ENCODE measurements at places on chromosomes 4 and X.

GRCh38 chr4:146975036-146975435 is 29.4 kb upstream of the TTC29 start:
- DNase-seq = peak; percentile 81

DNA sequence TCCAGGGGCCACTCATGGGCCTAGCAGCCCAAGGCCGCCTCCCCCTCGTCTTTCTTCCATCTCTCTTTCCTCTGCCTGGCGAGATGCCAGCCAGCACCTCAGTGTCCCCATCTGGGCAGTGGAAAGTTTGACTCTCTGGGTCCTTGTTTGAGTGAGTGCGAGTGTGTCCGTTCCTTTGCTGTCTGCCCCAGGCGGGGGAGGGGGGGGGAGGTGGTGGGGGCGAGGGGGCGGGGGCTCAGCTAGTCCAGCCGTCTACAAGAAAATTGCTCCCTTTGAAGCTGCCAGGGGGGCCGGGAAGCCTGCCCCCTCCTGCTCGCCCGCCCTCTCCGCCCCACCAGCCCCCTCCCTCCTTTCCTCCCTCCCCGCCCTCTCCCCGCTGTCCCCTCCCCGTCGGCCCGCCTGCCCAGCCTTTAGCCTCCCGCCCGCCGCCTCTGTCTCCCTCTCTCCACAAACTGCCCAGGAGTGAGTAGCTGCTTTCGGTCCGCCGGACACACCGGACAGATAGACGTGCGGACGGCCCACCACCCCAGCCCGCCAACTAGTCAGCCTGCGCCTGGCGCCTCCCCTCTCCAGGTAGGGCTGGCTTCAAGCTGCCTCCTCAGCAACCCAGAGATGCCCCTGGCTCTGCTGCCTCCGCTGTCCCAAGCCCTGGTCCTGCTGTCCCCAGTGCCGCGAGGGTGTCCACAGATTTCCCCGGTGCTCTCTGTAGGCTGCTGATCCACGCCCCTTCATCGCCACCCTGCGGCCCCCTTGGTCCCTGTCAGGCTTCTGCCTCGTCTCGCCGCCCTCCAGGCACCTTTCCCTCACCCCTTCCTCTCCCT is at the start of gene BGN:
Gene BGN (plus strand): TSS at position 440 of the 821 bp plus-strand sequence. CDS start 9,652 bp downstream, outside the sequence.
- no peak for DNase-seq

- no peak for DNase-seq
Measured at GRCh38 chr4:92789741-92790140, 486.0 kb downstream of the GRID2 start.

GRCh38 chr4:81606801-81607501 is 135.2 kb upstream of the RASGEF1B start:
- peak; percentile 2 for DNase-seq

DNA sequence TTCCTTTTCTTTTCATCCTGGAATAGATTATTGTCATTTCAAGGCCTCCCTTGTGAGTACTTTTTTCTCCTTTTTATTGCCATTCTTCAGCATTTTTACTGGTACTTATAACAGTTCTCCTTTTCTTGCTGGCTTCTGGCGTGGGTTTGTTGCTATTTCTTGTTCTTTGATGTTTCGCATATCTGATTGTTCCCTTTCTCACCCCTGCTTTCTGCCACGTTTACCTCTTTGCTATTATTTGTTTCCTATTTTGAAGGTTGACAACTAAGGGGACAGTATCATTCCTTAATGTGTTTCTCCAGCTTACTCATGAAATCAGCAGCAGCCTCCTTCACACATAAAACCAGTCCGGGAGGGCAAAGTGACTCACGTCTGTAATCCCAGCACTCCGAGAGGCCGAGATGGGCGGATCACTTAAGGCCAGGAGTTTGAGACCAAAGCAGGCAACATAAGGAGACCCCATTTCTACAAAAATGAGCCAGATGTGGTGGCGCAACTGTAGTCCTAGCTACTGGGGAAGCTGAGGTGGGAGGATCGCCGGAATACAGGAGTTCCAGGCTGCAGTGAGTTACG is 72.6 kb downstream of the DMD start:
- DNase-seq = no peak

DNA sequence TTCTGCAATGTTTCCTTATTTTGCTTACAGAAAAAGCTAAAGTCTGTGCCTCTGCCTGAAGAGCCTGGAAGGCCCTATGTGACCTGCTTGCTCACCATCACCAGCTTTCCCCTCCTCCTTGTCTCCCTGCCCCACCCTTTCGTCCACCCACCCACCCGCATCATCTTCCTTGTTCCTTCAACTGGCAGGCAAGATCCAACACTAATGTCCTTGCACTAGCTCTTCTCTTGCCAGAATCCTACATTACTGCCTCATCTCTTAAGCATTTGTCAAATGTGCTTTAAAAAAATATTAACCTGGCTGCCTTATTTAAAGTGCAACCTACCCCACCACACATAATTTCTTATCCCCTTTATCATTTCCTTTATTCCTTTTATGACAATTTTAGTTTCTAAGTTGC is 165.1 kb upstream of the PPP3CA start:
- DNase-seq = no peak

- no peak for DNase-seq
Measured at GRCh38 chr4:112130906-112131305, 14.3 kb upstream of the FAM241A start.

DNA sequence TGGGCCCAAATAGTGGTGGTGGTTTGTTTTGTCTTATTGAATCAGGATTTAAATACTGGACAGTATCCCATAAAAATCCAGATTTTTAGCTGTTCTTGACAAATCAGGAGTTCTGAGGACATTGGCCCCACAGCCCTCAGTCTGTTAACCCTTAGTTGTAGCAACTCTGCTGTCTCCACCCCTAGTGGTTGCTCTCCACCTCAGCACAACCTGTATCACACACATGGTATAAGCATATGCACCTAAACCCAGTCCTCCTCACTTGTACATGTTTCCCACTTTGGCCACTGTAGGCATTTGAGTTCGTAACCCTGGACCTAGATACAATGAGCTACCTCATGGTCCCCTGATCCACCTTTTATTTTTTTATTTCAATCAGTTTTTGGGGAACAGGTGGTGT is 75.9 kb downstream of the MRPL1 start:
- no peak for DNase-seq

GRCh38 chrX:104568304-104568915 is 2.4 kb downstream of the IL1RAPL2 start:
- no peak for DNase-seq

DNA sequence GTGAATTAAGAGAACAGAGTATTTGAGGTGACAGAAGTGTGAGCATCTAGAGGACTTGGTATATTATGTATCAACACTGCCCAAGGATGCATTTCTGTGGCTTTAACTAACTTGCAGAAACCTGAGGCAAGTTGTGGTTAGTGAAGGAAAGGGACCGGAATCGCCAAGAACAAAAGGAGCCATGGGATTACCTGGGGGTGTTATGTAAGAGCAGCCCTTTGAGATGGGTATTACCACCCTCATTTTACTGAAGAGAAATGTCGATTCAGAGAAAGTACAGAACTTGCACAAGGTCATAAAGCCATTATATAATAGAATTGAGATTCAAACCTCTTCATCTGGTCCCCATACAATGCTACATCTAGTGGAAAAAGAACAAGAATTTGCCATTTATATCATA is 14.3 kb downstream of the TENM3 start:
- DNase-seq = no peak

GRCh38 chr4:146349306-146349705 is 135.0 kb downstream of the REELD1 start:
- no peak for DNase-seq

- no peak for DNase-seq
Measured at GRCh38 chr4:10747186-10747585, 62.6 kb upstream of the CLNK start.

DNA sequence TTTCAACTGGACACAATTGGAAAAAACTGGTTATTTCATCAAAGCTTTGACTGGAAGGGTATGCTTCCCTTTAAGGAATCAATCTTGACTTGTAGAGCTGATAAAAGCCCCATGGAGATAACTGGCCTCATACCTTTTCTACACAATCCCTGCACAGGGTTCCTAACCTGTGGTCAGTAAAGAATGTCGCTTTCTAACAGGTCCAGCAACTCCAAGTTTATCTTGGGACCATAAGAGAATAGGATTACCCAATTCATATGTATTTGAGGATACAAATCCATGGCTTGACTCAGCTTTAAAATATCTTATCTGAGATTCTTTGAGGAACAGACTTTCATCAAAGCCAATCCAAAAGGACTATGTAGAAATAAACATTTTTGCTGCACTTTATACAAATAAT is 1399.8 kb upstream of the PABPC4L start:
- no peak for DNase-seq

DNA sequence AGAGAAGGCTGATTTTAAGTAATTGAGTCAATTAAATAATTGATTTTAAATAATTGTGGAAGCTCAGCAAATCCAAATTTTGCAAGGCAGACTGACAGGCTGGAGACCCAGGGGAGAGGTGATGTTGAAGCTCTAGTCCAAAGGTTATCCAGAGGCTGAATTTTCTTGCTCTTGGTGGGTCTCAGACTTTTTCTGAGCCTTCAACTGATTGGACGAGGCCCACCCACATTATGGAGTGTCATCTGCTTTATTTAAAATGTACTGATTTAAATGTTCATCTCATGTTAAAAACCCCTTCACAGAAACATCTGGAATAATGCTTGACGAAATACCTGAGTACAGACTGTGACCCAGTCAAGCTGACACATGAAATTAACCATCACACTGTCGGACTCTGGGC is 11.7 kb upstream of the CYTL1 start:
- DNase-seq = no peak

- DNase-seq = no peak
Measured at GRCh38 chrX:147333821-147334220, 519.3 kb upstream of the CXorf51A start.

DNA sequence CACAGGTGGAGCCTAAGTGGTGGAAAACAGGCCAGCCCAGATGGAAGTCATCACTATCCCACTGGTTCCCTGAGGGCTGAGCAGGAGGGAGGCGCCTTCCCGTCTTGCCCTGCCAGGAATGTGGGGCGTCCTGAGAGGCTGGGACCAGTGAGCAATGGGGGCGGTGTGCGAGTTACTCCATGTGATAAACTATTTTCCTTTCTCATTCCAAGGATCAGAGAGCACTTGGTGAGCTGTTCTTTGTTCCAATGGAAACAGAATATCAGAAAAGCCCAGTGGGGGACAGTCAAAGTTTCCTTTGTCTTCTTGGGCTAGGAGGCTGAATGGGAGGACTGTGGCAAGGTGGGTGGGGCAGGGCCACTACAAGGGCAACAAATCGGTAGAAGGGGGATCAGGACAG is 86.2 kb downstream of the NHSL2 start:
- no peak for DNase-seq

- DNase-seq = peak; percentile 89
Measured at GRCh38 chrX:107775734-107776511, at the start of gene TSC22D3. TSC22D3 (minus strand) TSS chrX:107775787; CDS start chrX:107775419, 368 bp downstream.
